ENCODE measurements at places on chromosomes 6 and 20.

DNA sequence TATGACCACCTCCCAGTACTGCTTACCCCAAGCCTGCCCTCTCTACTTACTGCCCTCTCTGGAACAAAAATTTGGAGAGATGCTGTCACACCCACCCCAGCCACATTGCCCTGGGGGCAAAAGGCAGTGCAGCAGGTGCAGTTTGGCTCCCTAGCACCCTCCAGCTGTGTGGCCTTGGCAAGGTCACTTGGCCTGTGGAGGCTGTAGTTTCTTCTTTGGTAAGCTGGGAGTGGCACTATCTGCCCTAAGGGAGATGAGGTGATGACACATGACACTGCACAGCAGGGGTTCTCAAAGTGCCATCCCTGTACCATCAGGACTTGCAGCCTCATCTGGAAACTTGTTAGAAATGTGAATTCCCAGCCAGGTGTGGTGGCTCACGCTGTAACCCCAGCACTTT is 44.8 kb downstream of the TAF8 start:
- no peak for DNase-seq

DNA sequence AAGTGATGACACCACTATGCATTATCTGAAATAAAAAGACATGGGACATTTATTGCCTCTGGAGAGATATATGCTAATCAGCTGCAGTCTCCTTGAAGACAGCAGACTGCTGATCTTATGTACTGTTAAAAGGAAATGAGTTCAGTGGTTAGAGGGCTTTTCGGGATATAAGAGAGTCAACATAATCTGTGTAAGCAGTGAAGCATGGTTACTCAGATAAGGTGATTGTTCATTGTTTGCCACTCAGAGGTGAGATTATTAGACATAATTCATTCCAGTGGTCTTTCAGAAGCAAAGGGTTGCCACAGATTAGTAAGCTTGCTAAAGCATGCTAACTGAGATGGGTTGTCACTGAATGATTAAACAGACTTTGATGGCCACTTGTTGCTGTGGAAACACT is 1450.7 kb upstream of the ADGRB3 start:
- DNase-seq = no peak

GRCh38 chr6:12570461-12571030 is 146.0 kb upstream of the PHACTR1 start:
- no peak for DNase-seq

DNA sequence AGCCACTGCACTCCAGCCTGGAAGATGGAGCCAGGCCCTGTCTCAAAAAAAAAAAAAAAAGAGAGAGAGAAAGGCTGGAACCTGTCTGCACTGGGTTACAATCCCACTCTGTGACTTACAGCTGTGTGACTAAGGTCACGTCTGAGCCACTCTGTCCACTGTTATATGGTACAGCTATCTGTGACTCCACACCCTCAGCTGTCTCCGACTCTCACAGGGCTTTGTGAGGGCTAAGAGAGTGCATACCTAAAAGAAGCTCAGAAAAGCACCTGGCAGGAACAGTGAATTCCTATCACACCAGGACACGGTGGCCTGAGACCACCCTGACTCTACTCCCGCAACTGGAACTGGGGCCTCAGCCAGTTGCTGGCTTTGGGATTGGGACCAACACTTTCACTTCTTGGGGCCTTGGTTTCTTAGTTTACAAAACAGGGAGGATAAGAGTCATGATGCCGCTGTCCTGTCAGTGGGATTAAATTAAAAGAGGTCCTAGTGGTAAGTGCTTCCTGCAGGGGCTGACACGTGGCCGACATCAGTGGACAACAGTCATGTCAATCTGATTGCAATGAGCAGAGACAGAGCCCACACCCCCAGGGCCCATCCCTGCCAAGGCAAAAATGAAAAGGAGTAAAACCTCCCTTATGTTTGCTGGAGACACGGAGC is 5.7 kb upstream of the CD93 start:
- no peak for DNase-seq

DNA sequence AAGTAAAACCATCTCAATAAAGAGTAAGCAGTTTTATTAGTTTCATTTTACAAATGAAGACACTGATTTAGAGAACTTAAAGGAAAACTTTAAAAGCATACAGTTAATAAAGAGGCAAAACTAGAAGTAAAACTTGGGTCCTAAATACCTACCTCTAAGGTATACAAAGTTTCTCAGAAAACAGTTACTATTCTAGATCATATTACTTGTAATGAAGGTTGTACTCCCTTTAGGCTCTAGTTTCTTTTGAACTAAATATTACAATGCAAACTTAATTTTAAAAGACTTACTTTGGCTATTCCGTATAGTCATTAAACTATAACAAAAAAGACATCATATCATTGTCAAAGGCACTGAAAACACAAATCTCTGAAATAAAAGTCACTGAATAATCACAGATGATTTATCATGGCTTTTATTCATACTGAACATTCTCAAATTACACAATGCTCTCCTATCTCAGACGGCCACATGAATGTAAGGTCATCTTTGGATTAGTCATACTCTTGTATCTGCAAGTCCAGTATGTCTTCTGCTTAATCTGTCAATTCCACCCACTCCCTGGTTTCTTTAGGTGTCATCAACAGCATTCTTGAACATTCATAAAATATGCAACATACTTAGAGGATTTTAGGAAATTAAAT is 361.6 kb upstream of the RUNX2 start:
- no peak for DNase-seq

DNA sequence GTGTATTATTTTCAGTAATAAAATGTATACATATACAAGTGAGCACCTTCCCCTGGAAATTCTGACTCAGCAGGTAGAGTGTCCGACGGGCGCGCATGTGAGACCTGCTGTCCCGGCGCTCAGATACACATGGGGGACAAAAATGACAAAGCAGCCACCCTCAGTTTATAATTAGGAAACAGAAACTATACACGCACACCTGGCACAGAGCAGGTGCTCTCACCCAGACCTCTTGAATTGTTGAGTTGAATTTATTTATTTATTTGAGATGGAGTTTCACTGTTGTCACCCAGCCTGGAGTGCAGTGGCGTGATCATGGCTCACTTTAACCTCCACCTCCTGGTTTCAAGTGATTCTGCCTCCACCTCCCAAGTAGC is 180.4 kb downstream of the ZDHHC14 start:
- no peak for DNase-seq

DNA sequence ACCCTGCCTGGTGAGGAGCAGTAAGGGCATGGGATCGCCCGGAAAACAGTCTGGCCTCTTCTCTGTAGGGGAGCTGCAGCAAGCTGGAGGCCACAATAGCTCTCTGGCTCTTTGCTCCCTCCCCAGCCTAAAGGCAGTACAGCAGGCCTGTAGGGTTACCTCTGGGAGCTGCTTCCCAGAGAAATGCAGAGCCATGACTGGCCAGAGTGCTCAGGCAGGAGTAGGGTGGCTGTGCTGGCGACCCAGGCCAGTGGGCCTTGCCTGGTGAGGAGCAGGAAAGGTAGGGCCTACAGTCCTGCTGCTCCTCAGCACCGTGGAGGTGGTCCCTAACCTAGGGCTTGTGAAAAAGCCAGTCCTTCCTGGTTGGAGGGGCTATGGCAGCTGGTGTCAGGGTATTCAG is 129.9 kb upstream of the CHD6 start:
- DNase-seq = no peak

GRCh38 chr20:43658069-43658722 is 8.7 kb upstream of the MYBL2 start:
- DNase-seq = no peak
